ENCODE measurements at places on chromosomes 6 and 20.

GRCh38 chr20:48382304-48382703 is 445.5 kb downstream of the PREX1 start:
- DNase-seq = no peak

- no peak for DNase-seq
Observed at GRCh38 chr20:41497186-41497895, 120.8 kb downstream of the CHD6 start.

DNA sequence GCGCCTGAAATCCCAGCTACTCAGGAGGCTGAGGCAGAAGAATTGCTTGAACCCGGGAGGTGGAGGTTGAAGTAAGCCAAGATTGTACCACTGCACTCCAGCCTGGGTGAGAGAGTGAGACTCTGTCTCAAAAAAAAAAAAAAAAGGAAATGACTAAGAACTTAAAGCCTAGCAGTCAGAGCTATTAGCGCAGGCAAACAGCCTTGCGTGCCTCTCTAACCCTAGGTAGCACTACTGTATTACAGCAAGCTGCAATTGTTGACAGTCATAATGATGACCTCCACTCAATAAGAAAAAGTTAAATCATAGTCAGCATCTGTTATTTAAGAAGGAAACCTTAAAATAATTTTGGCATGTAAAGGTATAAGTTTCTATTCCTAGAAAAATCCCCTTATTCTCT is 14.4 kb downstream of the GSS start:
- no peak for DNase-seq

GRCh38 chr6:136784910-136785746 is 7.1 kb downstream of the MAP3K5 start:
- DNase-seq = peak; percentile 68

DNA sequence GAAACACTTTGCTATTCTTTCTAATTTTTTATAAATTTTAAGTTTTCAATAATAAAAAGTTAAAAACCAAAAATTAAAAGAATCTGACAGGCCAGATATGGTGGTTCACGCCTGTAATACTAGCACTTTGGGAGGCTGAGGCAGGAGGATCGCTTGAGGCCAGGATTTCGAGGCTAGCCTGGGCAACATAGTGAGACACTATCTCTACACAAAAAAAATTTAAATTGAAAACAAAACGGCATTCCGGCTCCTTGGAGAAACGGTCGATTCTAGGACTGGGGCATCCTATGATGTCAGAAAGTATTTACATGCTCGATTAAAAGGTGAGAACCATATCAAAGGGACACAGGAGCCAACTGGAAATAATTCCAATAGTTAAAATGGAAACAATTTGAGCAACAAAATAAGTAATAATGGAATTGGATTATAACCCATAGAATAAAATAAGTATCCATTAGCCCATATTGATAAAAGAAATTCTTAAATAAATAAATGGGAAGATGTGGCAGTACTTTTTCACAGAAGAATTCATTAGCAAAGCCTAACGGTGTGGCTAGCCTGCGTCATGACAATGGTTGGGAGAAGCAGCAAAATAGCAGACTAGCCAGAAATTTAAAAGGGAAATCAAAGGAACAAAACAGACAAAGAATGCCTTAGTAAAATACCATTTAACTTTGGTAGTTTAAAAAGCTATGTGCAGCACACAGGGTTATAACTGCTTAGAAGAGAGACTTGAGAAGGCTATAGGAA is 21.3 kb downstream of the HLA-E start:
- no peak for DNase-seq

DNA sequence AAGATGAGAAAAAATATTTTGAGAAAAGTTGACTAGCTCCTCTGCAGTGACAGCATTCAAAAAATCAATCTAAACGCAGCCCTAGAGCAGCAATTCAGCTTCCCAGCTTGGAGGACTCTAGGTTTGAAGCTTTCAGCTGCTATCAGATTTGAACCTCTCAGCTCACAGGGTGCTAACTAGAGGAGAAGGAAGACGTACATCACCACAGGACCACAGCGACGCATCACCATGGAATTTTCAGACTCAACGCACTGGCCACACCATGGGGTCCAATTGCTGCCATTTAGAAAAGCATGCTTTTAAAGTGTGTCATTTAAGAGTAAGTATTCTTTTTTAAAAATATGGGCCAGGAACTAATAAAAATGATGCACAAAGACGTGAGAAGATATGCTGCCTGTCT is 45.0 kb upstream of the FUCA2 start:
- DNase-seq = no peak

DNA sequence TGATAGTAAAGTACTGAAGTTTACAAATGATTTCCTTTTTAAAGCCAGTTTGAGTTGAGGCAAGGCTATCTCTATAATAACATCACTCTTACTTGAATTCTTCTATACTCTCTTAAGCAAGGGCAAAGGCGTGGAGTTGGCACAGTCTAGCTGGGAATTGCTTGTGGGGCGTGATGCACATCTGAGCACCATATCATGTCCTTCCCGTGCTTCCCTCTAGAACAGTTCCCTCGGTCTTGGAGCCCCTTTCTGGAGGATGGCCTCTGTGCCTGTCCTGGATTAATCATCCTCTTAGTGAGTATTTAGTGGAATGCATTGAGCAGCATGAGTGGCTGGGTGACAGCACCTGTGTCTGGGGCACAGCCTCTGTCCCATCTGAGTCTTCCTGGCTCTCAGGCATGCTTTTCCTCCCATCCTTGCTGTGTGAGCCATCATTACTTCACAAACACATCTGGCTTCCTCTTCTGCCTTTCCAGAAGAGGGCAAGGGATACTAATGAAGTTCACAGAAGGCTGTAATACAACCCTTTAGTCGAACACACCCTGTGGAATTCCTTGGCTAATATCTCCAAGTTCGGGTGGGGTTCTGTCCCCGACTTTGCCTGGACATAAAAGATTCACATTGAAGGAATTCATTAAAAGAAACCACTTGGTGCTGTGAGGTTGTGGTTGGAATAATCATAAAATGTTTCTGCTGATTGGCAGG is 188.2 kb downstream of the FNDC1 start:
- peak; percentile 71 for DNase-seq

- peak; percentile 1 for DNase-seq
Observed at GRCh38 chr6:127912914-127913313, 12.1 kb upstream of the THEMIS start.

DNA sequence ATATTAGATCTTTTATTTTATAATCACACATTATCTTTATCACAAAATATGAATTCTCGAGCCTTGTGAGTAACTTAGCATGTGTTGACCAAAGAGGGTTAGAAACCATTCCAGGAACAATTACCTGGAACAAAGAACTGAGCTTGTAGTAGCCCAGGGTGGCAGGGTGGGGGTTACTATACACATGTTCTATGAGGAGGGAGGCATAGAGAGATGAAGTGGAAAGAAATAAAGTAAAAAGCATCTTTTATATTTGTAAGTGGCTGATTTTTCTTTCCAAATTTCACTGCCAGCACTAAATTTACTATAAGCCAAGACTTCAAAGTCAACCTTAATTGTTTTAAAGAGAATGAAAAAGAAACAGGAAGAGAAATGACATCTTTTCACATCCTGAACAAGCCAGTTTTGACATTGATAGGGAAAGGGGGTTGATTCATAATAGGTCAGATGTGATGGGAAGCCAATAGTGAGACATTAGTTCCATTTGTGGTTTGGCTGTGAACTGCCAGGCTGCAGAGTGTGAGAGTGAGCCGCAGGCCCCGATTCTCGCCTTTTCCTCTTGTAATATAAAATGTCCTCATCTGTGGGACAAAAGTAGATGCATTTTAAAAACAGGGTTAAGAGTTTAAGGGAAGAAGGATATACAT is 52.7 kb upstream of the MYB start:
- DNase-seq = no peak

- no peak for DNase-seq
Observed at GRCh38 chr20:44033344-44033743, 118.7 kb downstream of the TOX2 start.

DNA sequence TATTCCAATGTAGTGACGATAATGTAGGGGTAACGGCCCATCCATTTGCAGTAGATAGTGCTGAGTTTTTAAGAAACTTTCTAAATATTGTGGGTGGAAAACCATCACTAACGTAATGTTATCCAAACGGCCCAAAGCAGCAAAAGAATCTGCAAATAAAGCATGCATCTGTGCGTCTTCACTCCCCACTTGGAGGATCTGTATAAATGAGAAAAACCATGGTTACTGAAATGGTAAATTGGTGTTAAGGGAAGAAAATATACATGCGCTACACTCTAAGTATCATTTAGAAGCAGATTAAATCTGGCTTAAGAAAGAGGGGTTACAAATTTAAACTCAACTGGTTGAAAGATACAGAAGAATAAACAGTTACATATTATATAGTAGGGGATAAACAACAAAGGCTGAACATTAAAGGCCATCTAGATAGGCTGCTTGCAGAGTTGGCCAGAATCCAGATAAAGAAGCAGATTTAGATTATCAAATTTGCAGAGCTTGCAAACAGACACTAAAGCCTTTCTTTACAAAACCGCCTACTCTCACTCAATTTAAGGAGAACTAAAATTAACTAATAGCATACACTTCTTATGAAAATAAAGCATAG is 93.3 kb downstream of the SESN1 start:
- peak; percentile 45 for DNase-seq

DNA sequence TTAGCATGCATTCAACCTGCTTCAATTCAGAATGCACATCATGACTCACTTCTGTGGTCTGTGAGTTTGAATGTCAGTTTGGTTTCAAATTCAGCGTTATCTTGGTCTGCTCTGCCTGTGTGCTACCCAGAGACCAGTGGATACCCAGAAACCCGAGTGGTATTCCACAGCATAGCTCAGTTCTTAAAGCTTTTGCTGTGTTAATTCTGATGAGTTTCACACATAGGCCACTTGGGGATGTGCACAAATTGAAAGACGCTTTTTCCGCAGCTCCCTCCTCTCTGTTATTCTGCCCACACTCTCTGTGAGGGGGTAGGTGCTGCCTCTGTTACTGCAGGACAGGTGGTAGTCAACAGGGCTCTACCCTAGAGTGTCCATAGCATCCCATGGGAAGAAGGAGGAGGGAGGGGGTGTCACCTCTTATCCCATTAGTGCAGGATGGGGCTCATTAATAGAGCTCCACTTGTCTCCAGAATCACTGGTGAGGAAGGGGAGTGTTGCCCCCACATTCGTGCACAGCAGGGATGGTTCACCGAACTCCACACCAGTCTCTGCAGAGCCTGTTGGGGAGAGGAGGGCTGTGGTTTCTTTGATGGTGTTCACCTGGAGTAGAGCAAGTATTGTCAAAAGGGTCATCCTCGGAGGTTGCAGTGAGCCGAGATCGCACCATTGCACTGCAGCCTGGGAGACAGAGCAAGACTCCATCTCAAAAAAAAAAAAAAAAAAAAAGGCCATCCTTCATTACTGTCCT is 29.2 kb upstream of the SDCBP2 start:
- DNase-seq = no peak

- DNase-seq = no peak
Observed at GRCh38 chr20:25146976-25147375, 48.5 kb upstream of the ENTPD6 start.

DNA sequence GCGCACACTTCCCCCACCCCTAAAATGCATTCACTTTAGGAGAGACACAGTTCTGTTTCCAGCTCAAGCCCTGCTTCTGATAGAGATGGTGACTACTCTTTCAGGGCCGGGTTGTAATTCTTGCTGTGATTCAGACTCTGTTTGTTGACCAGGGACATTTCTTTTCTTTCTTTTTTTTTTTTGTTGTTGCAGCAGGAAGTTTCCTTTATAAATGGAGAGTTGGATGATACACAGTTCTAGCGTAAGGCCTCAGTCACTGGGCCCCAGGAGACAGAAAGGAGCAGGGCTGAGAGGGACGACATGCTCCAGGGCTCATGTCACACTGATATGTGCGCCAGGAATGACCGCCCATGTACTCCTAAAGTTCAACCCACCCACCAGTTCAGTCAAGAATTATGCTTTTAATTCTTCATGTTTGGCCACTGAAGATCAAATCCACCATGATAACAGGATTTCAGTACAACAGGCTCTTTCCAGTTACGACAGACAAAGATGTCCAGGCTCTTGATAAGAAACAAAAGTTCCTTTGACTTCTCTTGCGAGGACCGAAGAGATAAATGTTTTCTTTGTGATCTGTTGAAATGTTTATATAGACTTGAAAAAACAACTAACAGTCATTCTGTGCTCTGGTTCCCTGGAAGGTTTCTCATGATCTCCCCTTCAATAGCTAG is 142.5 kb downstream of the CD164 start:
- no peak for DNase-seq

- no peak for DNase-seq
Observed at GRCh38 chr6:163948250-163948649, 533.7 kb downstream of the QKI start.

- DNase-seq = peak; percentile 14
Observed at GRCh38 chr6:19478273-19478672, 358.9 kb upstream of the ID4 start.

DNA sequence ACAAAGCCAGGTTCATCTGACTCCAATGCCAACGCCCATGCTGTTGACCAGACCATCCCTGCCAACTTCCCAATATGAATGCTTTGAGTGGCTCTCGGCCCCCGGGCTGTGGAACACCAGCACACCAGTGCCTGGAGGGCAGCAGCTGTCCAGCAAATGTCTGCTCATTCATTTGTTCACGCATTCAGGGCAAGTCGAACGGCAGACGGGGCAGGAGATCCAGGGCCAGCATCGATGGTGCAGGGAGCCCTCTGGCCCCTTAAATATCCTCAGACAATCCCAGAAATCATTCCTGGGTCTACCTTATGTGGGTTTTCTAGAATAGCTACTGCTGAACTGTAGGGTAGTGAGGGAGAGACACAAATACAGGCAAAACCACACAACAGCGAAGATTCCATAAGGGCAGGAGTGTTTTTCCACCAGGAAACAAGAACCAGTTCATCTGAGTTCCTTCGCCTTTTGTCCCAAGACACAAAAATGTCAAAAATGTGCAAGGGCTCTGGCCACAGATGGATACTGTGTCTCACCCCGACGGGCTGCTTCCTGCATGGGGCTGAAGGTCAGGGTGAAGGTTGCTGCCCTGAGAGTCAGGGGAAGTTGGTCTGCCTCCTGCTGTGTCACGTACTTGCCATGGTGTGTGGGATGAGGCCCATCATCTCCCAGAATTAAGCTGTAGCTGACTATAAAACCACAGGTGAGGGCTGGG is 15.5 kb downstream of the RIPOR3 start:
- no peak for DNase-seq

GRCh38 chr20:51985013-51985415 is 182.7 kb upstream of the SALL4 start:
- DNase-seq = peak; percentile 94

DNA sequence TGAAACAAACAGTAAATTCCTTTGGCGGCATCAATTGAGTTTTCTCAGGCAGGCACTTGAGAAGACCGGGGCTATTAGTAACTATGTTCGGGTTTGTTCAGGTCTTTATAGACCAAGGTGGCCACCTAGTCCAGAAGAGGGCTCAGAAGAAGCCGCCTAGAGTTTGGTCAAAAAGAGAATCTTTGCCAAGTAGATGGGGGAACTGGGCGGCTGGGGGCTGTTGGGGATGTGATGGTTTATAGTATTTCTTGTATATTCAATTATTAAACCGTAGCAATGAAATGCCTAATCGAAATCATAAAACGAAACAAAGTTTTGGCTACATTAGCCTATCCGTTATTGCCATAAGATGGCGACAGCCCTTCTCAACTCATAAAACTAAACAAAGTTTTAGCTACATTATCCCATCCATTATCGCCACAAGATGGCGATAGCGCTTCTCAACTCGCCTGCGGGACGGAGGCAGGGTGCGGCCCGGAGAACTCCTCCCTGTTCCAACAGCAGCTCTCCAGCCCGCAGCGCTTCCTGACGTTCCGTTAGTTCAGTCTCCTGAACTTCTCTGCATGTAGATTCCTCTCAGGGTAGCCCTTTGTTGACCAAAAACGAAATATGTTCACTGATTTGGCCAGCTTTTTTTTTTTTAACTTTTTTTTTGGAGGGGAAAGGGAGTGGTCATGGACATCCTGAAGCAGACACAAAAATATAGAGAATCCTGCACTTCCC is 120.5 kb upstream of the PRSS16 start:
- DNase-seq = peak; percentile 98

- DNase-seq = no peak
Observed at GRCh38 chr6:144989319-144990107, 704.4 kb downstream of the UTRN start.

Data from muscle of leg (tissue), 16 donors.